ENCODE measurements at places on chromosomes 12 and 14.

DNA sequence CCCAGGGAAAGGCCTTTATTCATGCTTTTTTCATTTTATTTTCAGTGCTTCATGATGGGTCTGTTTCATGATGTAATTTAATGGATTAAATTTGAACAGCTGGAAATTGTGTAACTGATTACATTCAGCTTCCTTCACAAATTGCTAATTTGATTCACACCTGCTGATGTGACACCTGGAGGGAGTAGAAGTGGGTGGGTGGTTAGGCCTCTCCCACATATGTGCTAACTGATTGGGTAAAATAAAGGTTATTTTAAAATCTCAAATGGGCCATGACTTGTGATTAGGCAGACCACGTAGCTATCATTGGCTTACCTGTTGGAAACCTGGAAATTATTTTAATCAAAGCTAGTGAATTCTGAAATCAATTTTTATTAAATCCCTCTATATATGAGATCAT lies 142.1 kb downstream of the GXYLT1 start:
- DNase-seq: no peak

DNA sequence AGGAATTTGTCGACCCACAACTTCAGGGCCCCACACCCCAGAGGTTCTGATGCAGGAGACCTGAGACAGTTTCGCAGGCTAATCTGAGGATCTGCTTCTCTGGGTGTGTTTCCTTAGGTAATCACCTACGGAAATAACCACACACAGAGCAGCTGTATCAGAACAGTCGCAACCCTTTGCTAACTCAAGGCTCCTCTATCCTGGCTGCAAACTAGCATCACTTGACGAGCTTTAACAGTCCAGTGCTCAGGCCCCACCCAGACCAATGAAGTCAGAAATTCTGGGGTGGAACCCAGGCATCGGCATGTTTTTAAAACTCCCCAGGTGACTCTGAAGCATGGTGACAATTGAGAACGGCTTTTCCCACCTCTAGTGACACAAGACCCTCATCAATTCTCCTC lies 20.7 kb downstream of the SLC7A7 start:
- DNase-seq: no peak

- DNase-seq: no peak
These were observed 5.4 kb downstream of the C1QL4 start for GRCh38 chr12:49331380-49332222.

GRCh38 chr12:58888131-58888783 lies 32.0 kb downstream of the LRIG3 start:
- no peak for DNase-seq

DNA sequence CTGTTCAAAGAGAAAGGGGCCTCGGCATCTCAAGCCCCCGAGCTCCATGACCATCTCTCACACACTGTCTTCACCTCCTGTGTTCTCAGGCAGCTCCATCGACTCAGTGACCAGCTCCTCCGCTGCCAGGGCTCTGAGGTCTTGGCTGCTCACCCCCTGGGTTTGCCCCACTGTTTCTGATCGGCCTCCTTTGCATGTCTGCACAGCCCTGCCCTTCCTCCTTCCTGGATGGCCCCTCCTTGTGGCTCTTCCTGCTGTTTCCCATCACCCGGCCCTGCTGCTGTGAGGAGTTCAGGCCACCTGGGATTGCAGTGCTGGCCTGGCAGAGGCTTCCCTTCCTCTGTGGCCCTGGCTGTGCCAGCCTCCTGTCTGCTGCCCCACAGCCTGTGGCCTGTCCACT lies 38.1 kb upstream of the PIWIL1 start:
- DNase-seq: no peak

DNA sequence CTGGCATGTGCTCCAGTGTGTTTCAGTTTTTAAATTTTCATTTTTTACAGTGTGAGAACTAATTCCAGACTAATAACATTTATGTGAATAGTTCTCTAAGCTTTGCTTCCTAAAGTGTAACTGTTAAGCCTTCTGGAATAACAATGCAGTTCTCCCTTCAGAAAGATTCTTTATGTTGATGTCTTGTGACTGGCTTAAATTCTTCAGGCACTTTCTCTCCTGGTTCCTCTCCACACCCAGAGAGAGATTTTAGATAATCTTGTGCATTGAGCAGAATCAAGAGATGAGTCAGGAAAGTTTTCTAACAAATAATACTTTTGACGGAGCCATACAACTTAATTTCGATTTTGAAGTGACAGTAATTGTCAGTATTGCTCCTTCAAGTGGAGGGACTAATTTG lies 118.5 kb downstream of the RAD51B start:
- no peak for DNase-seq

- DNase-seq: no peak
These were observed 54.3 kb downstream of the PRMT8 start for GRCh38 chr12:3545121-3545796.
